ENCODE measurements at places on chromosomes 11 and 22.

GRCh38 chr11:61048368-61049062 is 53.8 kb upstream of the CD5 start:
- no peak for DNase-seq

DNA sequence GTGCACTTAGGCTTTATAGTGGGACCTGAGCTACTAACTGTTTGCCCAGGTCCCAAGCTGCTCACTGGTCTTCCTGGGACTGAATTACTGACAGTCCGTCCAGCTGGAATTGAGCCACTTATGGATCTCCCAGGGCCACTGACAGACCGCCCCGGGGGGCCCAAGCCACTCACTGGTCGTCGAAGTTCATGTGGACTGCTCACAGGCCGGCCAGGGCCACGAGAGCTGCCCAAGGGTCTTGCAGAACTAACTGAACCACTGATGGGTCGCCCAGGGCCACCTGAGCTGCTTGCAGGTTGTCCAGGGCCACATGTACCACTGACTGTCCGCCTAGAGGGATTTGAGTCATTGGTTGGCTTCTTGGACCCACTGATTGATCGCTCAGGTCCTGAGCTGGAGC is 15.1 kb downstream of the MISFA start:
- no peak for DNase-seq

GRCh38 chr11:25247336-25247735 is 750.5 kb downstream of the LUZP2 start:
- DNase-seq = no peak

DNA sequence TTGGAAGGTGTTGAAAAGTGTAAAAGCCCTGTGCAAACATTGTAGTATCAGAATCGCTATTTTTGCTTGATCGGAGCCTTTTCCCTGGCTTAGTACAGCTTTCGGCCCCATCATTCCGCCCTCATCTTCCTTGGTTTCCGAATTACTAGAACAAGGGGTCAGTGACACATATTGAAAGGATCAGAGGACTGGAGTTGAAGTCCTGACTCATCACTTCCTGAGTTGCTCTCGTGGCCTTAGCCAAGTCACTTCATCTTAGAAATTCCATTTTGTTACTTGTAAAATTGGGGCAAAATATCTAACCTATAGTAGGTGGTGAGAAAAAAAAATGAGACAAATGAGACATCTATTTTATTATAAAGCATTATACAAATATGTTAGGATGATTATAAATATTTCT is 375.0 kb downstream of the NTM start:
- no peak for DNase-seq

- DNase-seq = no peak
Observed at GRCh38 chr11:18172666-18173065, at the start of gene MRGPRX4. Gene MRGPRX4 (plus strand): TSS chr11:18172837. CDS start chr11:18173257, 420 bp downstream.

GRCh38 chr22:38193580-38193979 is 8.2 kb upstream of the MAFF start:
- DNase-seq = no peak

DNA sequence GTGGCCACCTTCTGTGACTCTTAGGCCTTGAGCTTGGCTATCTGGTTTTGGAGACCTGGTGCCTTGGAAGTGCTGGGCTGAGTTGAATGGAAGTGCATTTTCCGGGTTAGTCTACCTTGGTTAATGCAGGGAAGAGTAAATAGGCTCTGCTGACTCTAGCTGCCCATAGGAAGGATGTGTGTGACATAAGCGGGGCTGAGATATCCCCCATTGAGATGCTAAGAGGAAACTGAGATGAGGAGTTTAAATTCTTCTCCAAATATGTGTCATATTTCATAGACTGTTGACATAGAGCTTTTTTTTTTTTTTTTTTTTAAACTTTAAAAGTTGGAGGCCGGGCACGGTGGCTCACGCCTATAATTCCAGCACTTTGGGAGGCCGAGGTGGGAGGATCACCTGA is 30.8 kb downstream of the ZNRF3 start:
- no peak for DNase-seq

- peak; percentile 97 for DNase-seq
Observed at GRCh38 chr22:40499209-40499623, 128.8 kb downstream of the SGSM3 start.

- DNase-seq = no peak
Observed at GRCh38 chr11:102792604-102793003, 5.4 kb downstream of the MMP1 start.

GRCh38 chr22:20131859-20132685 is 468 bp downstream of the ZDHHC8 start:
- DNase-seq = no peak

DNA sequence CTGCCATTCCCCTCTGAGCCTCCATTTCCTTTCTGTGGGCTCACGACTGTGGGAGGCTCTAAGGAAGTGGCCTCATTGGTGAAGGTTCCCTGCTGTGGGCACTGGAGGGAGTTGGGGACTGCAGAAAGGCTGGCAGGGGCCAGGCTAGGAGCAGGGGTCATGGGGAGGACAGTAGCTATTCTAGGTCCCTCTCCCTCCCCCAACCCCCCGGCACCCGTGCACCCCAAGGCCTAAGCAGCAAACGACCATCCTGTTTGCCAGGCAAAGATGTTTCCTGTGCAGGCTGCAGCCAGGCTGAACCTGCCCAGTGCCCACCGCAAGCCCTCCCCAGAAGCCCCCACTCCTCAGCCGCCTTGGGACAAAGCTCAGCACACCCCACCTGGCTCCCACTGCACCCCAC is 189.4 kb downstream of the MN1 start:
- DNase-seq = no peak

DNA sequence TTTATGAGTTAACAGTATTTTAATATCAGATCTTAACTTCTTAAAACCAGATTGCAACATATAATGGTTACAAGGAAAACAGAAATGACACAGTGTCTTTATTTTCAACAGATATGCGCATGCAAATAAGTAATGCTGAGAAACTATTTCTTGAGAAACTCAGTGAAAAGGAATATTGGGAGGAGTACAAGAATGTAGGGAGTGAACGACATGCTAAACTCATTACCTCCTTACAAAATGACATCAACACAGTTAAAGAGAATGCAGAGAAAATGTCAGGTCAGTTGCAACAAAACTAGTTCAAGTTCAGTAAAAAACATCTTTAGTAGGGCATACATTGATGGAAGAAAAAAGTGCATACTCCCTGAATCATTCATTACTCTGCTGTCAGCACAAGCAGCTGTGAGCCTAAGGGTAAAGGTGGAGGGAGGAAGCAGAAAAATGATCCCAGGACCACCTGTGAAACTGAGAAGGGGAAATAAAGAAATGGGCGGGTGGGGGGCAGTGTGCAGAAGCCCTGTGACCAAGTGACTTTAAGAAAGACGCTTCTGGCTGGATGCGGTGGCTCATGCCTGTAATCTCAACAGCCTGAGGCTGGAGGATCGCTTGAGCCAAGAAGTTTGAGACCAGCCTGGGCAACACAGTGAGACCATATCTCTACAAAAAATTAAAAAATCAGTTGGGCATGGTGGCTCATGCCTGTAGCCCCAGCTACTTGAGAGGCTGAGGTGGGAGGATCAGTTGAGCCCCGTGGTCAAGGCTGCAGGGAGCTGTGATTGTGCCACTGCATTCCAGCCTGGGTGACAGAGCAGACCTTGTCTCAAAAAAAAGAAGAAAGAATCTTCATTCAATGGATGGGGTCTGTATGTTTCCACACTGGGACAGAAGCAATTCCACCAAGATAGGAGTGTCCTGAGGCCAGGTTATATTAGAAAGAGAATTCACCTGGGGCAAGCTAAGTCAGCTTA is 31.2 kb downstream of the CCDC83 start:
- peak; percentile 75 for DNase-seq

GRCh38 chr11:68927280-68928135 is 23.8 kb downstream of the IGHMBP2 start:
- no peak for DNase-seq

DNA sequence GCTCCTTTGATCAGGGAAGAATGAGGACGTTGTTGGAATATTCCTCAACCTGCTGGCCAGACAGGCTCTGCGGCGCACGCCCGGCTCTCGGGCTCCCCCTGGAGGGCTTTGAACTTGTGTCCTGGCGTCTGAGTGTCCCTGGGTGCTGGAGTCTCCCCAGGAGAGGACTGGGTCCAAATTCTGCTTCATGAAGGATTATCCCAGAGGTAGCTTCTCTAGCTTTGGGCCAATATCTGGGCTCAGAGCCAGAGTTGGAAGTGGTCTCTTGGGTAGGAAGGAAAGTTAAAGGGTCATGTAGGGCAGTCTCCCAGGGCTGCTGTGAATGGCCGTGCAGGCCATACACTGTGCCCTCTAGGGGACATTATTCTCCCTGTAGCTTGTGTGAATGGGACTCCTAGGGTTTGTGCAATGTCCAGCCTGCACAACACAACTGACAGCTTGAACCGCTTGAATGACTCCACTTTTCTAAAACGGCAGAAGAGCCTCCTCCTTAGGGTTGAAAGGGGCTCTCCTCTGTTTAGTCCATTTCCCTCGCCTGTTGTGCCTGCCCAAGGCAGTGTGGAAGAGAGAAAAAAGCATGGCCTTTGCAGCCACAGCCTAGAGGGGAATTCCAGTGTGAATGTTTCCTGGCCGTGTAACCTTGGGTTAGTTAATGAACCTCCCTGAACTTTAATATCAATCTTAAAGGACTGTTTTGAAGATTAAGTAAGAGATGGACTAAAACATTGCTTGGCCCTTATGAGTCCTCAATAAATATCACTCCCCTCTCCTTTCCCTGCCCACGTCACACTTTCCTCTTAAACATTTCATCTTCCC is 111.2 kb upstream of the THY1 start:
- DNase-seq = no peak

DNA sequence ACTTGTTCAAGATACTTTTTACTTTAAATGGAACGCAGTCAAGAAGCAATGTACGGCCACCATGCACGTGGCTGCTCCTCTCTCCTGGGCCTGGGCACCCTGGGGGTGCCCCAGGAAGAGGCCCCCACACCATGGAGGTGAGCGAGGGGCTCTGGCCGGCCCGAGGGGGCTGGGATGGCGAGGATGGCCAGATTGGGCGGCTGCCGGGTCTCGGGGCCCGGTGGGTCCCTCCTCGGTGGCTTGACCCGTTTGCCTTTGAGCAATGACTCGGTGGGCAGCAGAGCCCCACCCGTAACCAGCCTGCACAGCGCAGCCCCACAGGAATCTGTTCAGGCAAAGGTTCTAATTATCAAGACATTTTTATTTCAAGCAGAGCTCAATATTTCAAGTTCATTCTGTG is 167.4 kb downstream of the BRD1 start:
- DNase-seq = no peak

DNA sequence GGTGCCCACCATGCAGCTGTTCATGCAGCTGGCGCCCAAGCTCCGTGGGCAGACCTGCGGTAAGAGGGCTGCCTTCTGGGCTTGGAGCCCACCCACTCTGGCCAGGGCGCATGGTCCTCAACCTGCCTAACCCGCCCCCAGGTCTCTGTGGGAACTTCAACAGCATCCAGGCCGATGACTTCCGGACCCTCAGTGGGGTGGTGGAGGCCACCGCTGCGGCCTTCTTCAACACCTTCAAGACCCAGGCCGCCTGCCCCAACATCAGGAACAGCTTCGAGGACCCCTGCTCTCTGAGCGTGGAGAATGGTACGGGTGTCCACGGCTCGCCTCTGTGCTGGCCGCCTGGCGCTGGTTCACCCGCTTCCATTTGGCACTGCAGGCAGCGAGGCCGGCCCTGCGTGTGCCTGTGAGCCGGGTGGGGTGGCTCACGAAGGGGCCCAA is 11.0 kb downstream of the MUC5AC start:
- no peak for DNase-seq

DNA sequence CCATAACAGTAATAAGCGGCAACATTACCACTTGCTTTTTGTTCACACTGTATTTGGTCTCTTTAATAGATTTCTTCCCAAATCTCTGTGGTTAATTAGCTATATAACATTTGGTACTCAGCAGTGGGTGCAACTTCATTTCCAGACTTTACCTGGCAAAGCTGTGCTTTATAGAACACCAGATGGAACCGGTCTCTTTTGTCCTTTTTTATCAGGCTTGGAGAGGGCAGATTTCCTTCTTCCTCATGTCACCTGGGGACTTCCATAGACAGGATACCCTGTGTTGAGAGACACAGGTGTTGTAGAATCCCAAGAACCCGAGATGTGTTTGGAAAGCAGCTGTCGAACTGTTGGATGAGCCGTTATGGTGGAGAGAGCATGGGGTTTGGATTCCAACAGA is 393.7 kb downstream of the NTM start:
- no peak for DNase-seq

DNA sequence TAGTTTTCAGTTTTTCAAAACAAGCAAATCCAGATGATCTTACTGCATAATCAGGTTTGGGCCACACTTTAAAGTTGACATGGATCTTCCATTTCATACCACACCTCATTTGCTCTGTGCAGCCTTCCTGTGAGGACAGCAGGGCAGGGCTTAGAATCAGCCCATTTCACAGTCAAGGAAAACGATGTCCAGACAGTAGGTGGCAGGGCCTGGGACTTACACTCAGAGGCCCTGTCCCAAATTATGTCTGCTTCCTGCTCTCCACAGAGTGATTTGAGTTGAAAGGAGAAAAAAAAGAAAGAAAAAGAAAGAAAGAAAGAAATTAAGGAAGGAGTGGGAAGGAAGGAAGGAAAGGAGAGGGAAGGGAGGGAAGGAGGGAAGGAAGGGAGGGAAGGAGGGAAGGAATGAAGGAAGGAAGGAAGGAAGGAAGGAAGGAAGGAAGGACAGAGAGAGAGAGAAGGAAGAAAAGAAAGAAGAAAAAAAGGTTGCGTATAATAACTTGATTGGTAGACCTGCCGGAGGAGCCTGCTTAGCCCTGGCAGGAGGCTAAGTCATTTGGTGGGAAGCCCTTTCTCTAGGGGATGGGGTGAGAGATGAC is 23.6 kb downstream of the TSKU start:
- DNase-seq = no peak

DNA sequence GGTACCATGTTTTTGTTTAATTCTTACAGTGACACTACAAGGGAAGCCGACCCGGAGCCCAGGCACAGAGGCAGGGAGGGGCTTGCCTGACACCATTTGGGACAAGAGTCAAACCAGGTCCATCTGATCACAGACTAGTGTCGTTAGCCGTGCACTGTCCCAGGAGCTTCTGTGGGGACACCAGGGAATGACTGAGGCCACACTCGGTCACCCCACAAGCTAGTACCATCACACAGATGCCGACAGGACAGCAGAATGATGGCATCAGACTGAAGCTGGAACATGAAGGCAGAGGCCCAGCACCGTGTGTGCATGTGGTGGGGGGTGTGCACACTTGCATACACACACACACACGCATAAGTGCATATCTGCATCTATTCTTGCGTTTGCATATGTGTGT is 61.5 kb upstream of the NECTIN1 start:
- DNase-seq = no peak

DNA sequence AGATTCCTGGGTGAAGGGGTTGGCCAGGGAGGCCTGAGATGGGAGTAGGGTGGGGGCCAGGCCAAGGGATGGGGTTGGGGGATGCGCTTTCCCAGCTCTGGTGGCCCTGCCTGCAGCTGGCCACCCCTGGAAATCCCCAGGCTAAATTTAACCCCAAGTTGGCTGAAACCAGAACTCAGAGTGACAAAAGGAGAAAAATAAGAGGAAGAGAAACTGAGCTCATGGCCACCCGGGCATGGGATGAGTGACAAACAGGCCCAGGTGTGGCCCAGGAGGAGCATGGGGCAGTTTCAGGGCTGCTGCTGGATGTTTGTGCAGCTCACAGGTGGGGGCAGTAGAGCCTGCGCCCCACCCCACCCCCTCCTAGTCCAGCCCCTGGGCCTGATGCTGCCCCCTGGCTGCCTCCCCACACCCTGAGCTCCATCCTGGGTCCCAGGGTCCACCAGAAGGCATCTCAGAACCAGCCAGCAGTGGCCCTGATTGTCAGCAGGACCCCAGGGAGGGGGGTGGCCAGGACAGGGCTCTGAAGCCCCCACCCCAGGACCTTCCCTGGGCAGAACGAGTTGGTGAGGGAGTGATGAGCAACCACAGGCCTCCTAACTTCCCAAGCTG is 48.0 kb downstream of the IGLL5 start:
- DNase-seq = no peak

- no peak for DNase-seq
Observed at GRCh38 chr11:105051559-105051958, 6.4 kb upstream of the CARD16 start.
